Pancreas (tissue), 10 donors: ENCODE measurements at places on chromosomes 12 and 14. TPM values are rescaled to one million over a fixed set of nuclear protein-coding genes. Genes with fewer than 3 reads are reported as not detected.

SIX4 gene
- 2.4 TPM for total RNA-seq

GPD1 gene
- total RNA-seq: 0.75 TPM

ACVRL1 gene
- 6.6 TPM for total RNA-seq

- no peak for DNase-seq
Observed at GRCh38 chr12:2937500-2937899, 21.7 kb upstream of the TEAD4 start.

DNA sequence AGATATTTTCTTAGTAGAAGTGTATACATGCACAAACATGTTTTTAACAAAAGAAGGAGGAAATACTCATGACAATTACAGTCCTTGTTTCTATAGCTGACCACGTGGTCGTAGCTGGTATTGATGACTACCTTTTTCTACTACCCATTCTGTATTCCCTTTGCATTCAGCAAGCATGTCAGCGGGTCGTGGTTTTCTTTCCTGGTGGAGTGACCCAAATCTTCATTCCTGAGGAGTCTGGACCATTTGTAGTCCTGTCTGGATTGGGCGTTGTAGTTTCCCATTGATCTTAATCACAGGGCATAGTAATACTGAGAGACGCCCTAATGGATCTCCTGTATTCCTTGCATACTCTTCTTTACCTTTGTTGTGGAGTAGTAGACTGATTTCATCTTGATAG is 472.1 kb upstream of the RGS6 start:
- no peak for DNase-seq

DNA sequence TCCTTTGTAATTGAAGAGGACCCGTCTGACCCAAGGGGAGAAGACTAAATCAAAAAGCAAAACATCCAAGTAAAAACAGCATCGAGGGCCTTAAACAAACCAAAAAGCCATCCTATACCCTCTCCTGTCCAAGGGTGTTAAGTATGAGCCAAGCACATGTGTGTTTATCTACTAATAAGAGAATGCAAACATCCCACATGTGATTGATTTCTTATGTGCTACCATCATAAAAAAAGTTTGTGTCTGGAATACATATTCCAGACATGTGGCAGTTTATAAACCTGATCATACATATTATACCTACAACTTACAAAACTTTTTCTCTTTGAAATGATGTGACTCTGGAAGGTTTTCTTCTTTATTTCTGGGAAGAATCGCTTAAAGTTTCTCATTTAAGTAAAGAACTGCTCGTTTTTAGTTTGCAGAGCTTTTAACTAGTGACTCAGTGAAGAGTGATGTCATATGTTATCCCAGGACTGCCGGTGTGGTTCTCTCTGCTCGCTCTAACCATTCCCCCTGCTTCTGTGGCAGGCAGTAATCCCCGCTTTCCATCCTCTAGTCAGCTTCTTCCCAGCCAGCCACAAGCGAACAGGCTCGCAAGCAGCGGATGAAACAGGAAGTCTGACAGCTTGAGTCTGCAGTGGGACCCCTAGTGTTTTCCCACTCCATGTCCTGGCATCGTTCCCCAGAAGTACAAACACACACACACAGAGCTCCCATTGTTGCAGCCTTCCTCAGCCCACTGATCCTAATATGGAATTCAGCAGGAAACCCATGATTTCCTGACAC is 431 bp upstream of the RHOJ start:
- DNase-seq: no peak

- no peak for DNase-seq
Observed at GRCh38 chr14:58826845-58827686, 189.3 kb downstream of the DACT1 start.

PSME1 gene
- 51.5 TPM for total RNA-seq

- DNase-seq: no peak
Observed at GRCh38 chr14:56902385-56902784, 92.1 kb upstream of the OTX2 start.

AKAP6 gene
- total RNA-seq: 2.2 TPM

DNA sequence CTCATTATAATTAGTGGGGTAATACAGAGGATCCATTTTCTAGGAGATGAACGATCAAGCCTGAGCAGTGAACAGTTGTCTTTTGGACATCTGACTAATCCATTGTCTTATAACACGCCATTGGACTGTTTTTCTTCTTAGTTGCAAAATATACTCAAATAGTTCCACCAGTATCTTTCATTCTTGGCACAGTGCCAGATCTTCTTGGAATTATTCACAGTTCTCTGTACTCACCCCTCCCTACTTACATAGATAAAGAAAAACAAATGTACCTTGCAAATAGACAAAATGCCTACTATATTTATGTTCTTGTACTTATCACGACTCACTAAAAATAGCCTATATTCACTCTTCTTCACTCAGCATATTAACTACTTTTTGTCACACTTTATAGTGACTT is 3.8 kb downstream of the CBLN3 start:
- no peak for DNase-seq

DNA sequence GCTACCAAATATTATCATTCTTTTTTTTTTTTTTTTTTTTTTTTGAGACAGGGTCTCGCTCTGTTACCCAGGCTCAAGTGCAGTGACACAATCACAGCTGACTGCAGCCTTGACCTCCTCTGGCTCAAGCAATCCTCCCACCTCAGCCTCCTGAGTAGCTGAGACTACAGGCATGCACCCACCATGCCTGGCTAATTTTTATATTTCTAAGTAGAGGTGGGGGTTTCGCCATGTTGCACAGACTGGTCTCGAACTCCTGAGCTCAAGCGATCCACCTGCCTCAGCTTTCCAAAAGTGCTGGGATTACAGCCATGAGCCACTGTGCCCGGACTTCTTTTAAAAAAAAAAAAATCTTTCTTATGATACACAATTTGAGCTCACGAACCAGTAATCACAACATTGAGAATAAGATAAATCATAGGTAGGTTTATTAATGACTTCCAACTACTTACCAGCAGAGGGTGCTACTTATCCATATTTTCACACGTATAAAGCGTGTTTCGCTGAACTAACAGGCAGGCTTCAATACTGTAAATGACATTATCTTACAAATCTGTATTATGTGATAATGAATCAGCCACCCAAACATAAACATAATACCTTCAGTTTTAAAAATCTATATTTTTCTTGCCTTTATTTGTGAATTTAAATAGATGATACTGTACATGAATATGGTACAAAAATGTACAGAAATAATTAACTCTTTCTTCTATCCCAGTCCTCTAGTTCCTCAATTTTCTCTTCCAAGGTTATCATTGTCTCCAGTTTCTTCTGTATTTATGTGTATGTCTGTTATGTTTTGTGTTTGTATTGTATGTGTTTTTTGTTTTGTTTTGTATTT is 42.5 kb upstream of the BCAT1 start:
- DNase-seq: no peak

GRCh38 chr12:130920119-130920703 is 33.5 kb upstream of the ADGRD1 start:
- DNase-seq: no peak

- DNase-seq: no peak
Observed at GRCh38 chr12:116977465-116978380, 67.0 kb downstream of the FBXW8 start.

APOF gene
- not detected for total RNA-seq

DNA sequence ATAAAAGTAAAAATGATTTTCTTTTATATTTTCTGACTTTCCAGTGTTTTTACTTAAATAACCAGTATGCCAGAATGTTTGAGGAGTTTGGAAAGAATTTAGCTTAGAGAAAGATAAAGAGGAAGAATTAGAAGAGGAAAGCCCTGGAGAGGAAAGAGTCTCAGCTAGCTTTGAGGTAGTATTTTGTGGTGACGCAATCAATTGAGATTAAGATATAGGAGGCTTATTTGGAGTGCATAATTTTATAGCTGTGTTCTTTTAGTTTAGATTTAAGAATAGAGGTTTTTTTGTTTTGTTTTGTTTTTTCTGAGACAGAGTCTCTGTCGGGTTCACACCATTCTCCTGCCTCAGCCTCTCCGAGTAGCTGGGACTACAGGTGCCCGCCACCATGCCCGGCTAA is 18.1 kb downstream of the CLEC2B start:
- DNase-seq: no peak
